ENCODE measurements at places on chromosomes 11 and 22. TPM values are rescaled to one million over a fixed set of nuclear protein-coding genes. Genes with fewer than 3 reads are reported as not detected.

WBP2NL gene
- total RNA-seq = 4.5 TPM

TSGA10IP gene
- not detected for total RNA-seq

SAA2 gene
- 0.31 TPM for total RNA-seq

EMID1 gene
- total RNA-seq = 31.8 TPM

DNA sequence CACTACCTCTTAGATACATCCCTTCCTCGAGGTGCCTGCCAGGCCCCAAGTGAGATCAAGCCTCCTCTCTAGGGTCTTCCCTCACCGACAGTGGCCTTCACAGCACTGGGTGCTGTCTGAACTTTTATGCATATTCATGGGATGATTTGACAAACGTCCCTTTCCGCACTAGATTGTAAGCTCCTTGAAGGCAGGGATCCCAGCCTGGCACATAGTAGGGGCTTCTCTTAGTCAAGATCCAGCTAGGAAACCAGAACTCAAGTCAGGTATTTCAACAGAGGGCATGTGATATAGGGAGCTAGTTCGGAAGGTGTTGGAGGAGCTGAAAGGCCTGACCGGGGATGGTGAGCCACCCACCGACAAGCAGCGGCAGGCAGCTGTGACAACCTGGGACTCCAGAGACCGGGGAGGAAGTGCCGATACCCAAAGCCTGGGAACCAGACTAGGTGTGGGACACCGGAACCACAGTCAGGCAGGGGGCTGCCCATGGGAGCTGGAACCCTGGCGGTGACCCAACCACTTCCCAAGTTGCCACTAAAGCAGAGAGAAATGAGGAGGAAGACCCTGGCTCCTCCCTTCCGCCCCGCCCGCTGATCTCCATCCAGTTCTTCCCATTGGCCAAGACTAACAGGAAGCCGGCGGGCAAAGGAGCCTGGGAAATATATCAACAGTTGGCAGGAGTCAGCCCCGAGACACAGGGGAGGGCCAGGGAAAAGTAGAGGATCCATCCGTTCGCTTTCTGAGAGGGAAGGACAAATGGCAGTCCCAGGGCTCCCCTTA, 39.8 kb upstream of the CD82 start:
- DNase-seq = no peak

DNA sequence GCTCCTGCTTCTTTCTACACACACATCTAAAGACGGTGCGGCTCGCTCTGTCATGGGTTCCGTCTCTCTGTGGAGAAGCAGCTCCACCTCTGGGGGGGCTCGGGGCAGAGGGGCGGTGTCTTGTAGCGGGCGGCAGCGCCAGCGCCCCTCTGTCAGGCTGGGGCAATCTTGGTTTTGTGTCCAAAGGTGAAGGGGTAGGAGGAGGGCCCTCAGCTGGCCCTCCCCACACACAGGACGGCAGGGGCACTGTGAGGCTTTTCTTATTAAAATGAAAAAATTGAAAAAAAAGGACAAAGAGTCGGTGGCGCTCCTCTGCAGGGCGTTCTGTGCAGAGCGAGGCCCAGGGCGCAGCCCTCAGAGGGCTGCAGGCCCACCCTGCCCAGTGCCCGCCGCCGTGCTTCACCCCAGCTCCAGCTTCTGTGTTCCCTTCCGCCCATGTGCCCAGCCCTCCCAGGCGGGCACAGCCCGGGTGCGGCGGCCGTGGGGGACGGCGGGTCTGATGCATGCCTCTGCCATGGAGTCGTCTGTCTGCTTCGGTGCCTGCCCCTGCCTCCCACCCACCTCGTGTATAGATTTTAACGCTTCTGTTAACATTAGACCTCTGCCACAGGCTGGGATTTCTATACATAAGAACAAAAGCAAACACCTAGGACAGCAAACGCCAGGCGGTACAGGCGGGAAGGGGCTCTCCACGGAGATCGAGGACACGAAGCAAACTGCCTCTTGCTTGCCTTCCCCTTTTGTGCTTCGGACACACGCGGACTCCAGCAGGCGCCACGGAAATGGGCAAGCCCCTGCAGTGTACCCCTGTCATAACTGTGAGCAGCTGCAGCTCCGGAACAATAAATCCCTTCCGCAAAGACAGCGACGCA, 24.5 kb downstream of the MOB2 start:
- DNase-seq = no peak

DNA sequence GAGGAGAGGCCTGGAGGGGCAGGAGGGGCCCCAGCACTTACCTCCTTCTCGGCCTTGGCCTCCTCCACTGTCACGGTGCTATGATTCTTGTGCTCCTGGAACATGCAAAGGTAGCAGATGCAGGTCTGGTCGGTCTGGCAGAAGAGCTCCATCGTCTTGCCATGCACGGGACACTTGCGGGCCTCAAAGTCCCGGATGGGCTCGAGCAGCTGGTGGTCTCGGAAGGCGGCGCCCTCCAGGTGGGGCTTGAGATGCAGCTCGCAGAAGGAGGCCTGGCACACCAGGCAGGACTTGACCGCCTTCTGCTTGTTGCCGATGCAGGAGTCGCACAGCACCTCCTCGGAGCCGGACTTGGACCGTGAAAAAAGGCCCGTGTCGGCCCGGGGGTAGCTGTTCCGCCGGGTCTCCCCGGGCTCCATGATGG, 714 bp downstream of the TRIM29 start:
- DNase-seq = no peak

DNA sequence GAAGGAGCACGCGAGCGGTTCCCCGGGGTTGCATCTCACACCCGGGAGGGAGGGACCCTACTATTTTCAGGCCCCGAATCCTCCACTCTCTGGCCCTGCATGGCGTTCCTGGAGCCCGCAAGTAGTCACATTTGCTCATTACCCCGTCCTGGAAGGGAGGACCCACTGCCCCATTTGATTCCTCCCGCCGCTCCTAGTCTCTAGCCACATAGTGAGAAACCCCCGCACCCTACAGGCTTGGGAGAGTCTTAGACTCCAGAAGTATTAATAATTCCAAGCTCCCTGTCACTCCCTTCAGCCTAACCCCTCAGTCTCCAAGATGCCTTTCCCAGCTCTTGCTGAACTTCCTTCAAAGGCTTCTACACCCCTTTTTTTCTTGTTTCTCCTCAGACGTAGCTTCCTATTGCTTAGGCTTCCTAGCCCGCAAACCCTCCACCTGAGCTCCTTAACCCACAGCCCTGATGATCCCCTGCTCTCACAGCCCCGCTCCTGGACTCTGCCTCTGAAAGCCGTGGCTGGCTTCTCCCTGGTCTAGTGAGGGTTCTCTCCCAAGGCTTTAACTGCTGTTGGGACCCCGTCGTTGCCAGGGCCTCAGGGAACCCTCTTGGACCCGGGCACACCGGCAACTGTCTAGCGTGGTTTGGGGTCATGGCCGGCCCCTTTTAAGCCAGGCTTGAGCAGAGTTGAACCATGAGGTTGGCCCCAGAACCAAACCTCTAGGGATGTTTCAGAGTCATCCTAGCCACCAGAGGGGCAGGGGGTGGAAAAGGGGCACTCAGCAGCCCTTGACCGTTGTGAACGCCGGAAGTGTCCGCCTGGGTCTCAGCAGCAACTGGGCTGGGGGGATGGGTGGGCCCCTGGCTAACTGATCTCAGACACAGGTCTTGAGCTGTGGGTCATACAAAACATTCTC, 862 bp downstream of the GGA1 start:
- no peak for DNase-seq

DNA sequence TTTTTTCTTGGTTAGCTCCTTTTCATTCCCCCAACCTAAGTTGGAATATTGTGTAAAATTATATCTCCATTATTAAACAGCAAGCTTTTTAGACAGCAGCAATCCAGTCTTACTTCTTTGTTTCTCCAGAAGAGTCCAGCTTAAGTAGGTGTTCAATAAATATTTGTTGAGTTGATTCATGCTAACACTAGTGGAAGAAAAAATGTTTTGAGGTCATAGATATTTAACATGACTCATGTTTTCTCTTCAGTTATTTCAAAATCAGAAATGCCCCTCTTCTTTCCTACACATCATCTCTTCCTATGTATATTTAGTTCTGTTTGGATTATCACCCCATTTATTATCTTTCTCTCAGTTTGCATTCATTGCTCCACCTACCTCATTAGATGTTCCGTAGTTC, 20.3 kb downstream of the CCDC83 start:
- DNase-seq = no peak

DNA sequence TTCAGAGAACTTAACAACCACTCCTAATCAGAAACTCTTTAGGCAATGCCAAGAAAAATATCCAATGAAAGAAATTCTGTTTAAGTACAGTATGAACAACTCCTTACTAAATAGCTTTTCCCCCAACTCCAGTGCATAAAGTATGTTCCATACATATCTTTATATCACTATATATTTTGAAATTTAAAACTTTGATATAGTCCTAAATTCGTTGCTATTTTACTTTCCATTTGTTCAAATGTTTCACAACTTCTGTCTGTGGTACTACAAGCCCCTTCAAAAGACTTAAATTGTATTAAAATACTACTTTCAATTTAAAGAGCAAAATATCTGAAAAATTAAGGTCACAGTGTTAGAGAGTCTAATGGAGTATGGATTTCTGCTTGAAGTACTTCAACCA, 52.6 kb downstream of the STK33 start:
- DNase-seq = no peak

- no peak for DNase-seq
These were observed 10.3 kb downstream of the HSPA8 start for GRCh38 chr11:123051634-123052033.

DNA sequence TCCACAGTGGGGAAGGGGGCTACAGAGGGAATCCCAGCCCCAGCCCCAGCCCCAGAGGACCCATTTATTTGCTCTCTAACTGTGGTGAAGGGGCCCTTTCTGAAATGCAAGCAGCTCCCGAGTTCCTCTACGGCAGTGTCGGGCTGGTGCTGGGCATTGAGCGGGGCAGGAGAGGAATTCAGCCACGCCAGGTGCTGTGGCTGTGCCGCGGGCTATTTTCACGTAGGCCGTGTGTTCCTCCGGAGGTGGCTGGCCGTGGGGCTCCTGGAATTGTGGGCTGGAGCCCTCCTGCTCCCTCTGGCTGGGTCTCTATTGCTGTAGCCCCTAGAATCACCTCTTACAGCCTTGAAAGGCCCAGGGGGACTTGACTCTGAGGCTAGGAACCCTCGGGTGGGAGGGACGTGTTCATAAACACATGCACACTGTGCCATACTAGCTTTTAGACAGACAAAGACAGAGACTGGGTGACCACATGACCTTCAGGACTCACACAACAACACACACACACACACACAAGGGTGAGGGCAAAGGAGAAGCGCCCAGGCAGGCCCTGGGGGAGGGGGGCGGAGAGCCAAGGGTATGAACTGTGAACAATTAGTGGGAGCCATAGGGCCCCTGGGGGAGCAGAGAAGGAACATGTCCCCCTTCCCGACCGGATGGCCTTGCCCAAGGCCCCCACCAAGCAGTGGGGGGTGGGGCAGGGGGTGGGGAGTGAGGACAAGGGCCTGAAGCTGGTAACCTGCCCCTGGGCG, 48.4 kb upstream of the SYT7 start:
- no peak for DNase-seq

GRCh38 chr22:30968015-30968923, at the start of gene MORC2:
TSS of gene MORC2 (minus strand) at chr22:30968774. CDS start at chr22:30967889, 885 bp downstream.
- no peak for DNase-seq

- DNase-seq = no peak
These were observed 30.6 kb downstream of the MUC6 start for GRCh38 chr11:1005928-1006327.

DNA sequence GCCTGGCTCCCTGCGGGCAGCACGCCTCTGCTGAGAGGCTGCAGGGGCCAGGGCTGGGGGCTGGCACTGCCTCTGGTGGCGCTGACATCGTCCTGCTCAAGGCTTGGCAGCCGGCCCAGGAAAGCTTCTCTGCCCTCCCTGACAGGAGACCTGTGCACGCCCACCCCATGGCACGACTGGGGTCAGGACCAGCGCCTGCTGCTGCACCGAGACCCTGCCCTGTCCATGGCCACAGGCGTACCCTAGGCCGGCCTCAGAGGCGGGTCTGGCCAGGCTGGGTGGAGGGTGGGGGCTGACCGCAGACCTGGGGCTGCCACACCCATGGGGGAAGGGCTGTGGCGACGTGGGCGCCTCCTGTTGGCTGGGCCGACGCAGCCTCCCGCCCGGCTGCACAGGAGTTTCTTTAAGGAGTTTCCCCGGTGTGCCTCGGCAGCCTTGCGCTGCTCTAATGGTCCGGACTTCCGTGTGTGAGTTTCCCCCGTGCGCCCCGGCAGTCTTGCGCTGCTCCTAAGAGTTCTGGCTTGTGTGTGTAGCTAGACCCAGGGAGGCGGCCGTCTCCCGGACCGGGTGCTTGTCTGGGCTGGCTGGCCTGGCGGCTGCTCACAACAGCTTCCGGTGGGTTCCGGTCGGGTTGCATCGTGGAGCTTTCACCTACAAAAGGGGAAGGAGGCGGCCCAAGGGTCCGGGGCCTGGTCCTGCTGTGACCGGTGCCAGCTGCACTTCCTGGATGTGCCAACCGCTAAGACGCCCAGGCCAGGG, 4.6 kb downstream of the TRABD start:
- DNase-seq = no peak

DNA sequence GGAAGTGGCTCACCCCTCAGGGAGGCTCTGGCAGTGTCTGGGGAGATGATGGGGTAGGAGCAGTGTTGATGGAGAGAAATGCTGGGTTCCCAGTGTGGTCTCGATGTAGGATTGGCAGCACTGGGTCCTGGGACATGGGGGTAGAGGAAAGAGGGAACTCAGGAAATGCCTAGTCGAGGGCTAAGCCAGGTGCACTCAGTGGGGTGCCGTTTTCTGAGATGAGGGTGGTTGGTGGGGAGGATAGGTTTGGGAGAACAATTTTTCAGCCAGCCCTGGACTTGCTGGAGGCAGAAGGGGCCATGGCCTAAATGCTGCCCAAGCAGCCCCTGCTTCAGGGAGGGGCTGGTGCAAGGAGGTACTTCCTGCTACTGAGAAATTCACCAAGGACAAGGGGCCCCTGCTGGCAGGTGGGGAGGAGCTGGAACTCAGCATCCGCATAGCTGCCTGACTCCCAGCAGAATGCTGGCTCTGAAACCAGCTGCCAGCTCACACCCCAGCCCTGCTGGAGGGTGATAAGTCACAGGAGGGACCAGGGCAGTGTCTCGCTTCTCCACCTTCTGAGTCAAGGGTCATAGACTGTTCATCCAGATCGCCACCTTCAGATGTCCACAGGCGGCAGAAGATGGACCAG, 6.0 kb downstream of the CCDC157 start:
- no peak for DNase-seq

DNA sequence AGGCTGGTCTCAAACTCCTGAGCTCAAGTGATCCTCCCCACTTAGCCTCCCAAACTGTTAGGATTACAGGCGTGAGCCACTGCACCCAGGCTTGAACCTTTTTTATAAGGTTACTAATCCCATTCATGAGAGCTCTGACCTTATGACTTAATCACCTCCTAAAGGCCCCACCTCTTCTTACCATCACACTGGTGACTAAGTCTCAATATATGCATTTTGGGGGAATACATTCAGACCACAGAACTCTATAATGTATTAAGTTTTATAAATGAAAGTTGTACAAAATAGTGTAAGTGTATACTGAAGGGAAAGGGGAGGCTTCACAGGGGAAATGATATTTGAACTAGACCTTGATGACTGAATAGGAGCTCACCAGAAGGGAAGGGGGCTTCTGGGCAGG, 28.4 kb upstream of the RBFOX2 start:
- DNase-seq = no peak
